ENCODE measurements at places on chromosomes 3 and 15.

GRCh38 chr3:72232331-72232730 lies 447.4 kb upstream of the PROK2 start:
- no peaks in the 10 kb centered on the region for H3K27me3 ChIP-seq
- DNase-seq = no peak
- H3K4me1 ChIP-seq = no peaks in the 10 kb centered on the region
- H3K4me3 ChIP-seq = no peak overlapping the region
- H3K27ac ChIP-seq = no peak overlapping the region
- H3K36me3 ChIP-seq = no peaks in the 10 kb centered on the region

DNA sequence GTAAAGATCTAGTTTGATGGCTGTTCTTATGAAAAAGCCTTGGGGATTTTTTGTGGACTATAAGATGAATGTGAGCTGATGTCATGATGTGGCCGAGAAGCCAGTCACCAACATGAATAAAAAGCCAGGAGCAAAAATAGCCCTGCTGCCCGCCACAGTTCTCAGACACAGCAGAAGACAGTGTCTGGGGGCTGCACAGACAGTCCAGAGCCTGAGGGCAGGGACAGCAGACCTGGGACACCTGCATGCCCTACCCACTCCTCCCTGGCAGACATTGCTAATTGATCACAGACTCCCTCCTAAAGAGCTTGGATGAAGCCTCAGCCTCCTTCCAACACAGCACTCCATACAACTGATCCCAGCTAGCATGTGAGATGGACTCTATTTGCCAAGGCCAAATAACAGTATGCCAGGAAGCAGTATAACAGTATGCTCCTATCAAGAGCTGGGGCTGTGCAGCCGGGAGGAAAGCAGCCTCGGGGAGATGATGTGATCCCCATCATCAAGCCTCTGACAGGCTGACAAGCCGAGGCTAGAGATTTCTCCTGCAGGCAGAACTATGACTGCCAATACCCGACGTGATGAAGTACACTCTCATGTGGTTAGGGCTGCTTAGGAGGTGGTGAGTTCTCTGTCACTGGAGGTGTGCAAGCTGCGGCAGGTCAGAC lies 105.4 kb upstream of the RPL32 start:
- peaks cover 9% of the 10 kb centered on the region for H3K4me1 ChIP-seq
- no peaks in the 10 kb centered on the region for H3K27me3 ChIP-seq
- no peak overlapping the region for H3K4me3 ChIP-seq
- DNase-seq = peak; percentile 43

GRCh38 chr3:182568876-182569275 lies 224.4 kb upstream of the ATP11B start:
- DNase-seq = no peak
- H3K27me3 ChIP-seq = no peaks in the 10 kb centered on the region
- no peak overlapping the region for H3K27ac ChIP-seq

DNA sequence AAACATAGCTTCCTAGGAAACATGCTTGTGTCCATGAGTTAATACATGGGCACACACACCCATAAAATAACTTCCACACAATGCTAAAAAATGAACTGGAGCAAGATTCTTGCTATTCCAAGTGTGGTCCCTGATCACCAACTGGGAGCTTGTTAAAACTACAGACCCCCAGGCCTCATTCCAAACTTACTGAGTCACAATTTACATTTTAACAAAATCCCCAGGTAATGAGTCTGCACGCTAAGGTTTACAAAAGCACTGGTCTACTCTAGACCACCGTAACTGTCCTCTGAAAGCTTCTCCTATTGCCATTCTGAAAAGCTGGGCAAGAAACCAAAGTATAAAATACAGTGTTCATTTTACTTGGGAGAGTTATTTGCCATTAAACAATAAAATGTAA lies 45.4 kb downstream of the IGF2BP2 start:
- DNase-seq = no peak
- peaks cover 1% of the 10 kb centered on the region for H3K36me3 ChIP-seq
- no peak overlapping the region for H3K4me3 ChIP-seq
- peaks cover 9% of the 10 kb centered on the region for H3K4me1 ChIP-seq
- H3K27ac ChIP-seq = no peak overlapping the region

DNA sequence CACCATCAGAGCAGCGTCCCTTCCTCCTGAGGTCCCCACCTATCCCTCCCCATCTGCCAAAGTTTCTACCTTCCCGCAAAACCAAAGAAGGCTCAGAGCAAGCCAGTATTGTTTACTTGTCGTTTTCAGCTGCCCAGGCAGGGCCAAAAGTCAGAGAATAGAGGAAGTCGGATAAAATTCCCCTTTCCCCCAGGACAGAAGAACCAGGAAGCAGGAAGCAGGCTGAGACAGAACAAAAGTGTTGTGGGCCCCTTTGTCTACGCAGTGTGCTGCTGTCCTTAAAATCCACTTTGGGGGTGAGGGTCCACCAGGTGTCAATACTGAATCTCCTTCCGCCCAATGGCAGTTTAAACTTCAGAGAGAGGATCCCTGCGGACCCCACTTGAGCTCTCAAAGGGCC lies 18.5 kb upstream of the RPL32 start:
- no peaks in the 10 kb centered on the region for H3K36me3 ChIP-seq
- H3K27ac ChIP-seq = no peak overlapping the region
- no peak overlapping the region for H3K4me3 ChIP-seq
- DNase-seq = no peak

DNA sequence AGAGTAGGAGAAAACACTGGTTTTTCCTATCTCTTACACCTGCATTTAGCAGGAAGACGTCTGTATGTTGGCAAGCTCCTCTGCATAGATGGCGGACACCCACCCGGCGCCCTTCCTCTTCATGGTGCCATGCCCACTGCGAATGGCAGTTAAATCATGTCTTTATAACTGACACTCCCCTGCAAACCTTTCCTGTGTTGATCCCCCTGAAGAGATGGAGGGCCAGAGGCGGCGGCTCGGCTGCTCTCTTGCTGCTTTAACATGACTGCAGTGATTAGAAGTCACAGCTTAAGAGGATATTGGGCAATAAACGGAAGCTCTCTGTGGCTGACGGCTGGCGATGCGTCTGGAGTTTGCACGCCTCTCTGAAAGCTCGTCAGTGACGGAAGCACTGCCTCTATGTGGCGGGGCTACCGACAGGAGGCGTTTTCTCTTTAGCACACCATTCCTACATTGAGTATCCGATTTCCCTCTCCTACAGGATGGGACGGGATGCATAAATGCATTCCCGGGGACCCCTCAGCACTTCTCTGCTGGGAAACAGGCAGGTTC lies 25.5 kb upstream of the SNRPA1 start:
- no peak overlapping the region for H3K4me3 ChIP-seq
- H3K27ac ChIP-seq = no peak overlapping the region
- H3K4me1 ChIP-seq = no peaks in the 10 kb centered on the region
- no peaks in the 10 kb centered on the region for H3K36me3 ChIP-seq

DNA sequence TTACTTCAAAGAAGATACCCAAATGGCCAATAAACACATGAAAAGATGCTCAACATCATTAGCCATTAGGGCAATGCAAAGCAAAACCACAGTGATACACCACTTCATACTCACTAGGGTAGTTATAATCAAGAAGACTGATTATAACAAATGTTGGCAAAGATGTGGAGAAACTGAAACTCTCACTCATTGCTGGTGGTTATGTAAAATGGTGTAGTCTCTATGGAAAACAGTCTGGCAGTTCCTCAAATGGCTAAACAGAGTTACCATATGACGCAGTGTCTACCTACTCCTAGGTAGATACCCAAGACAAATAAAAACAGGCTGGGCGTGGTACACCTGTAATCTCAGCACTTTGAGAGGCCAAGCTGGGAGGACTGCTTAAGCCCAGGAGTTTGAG lies 3.5 kb upstream of the ZFAND6 start:
- H3K36me3 ChIP-seq = no peaks in the 10 kb centered on the region
- DNase-seq = no peak

DNA sequence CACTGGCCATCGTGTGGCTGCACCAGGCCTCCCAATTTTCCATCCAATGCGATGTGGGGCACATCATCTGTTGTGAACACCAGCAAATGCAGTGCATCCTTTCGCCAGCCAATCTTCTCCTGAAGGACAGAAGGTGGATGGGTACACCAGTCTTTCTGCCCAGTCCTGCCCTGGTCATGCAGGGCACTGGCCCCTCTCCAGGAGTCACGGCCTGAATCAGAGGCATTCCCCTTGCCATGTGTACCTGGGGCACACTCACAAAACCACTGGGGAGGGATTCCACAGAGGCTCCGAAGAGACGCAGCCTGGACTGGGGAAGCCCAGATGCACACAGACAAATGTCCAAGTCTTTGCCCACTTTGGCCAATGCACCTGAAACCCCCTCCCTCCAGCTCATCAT lies 65.8 kb downstream of the ITGB5 start:
- H3K27me3 ChIP-seq = no peaks in the 10 kb centered on the region
- H3K4me3 ChIP-seq = no peak overlapping the region
- no peak overlapping the region for H3K27ac ChIP-seq
- peaks cover 3% of the 10 kb centered on the region for H3K4me1 ChIP-seq
- H3K36me3 ChIP-seq = no peaks in the 10 kb centered on the region

Data from fibroblast of lung (primary cell).